Mammary microvascular endothelial cell (primary cell): ENCODE measurements at places on chromosomes 3 and 15. TPM values are rescaled to one million over a fixed set of nuclear protein-coding genes. Genes with fewer than 3 reads are reported as not detected.

FAM98B gene
- total RNA-seq = 7.7 and 10.4 TPM in 2 replicates

CAND2 gene
- 2.2 and 2.4 TPM in 2 replicates for total RNA-seq

RTP4 gene
- 5.5 and 8.3 TPM in 2 replicates for total RNA-seq

ENTPD3 gene
- not detected in 2 replicates for total RNA-seq

MST1 gene
- 1.1 and 1.3 TPM in 2 replicates for total RNA-seq

BRK1 gene
- 134 and 144 TPM in 2 replicates for total RNA-seq

HCN4 gene
- total RNA-seq = not detected in 2 replicates

ZNF501 gene
- total RNA-seq = 3.0 and 3.7 TPM in 2 replicates

GALK2 gene
- total RNA-seq = 35.5 and 45.9 TPM in 2 replicates

GOLGA6D gene
- not detected in 2 replicates for total RNA-seq

MAP3K13 gene
- 17.9 and 19.6 TPM in 2 replicates for total RNA-seq

CFAP20DC gene
- 2.4 and 3.3 TPM in 2 replicates for total RNA-seq

C3orf62 gene
- 0.80 and 6.3 TPM in 2 replicates for total RNA-seq

CCR3 gene
- not detected in 2 replicates for total RNA-seq

ARHGAP11A gene
- total RNA-seq = 21.2 and 21.6 TPM in 2 replicates

GXYLT2 gene
- total RNA-seq = 0.07 and 0.64 TPM in 2 replicates

ZNF35 gene
- total RNA-seq = 11.9 and 12.9 TPM in 2 replicates

GOLGA8O gene
- total RNA-seq = not detected in 2 replicates

WDR5B gene
- total RNA-seq = 2.4 and 2.6 TPM in 2 replicates

MYEF2 gene
- total RNA-seq = 17.7 and 25.2 TPM in 2 replicates

ZNF385D gene
- total RNA-seq = 2.2 and 4.5 TPM in 2 replicates

ADAMTS17 gene
- total RNA-seq = 0.10 TPM in 1 of 2 replicates, not detected in the other

DCUN1D1 gene
- 14.3 and 16.0 TPM in 2 replicates for total RNA-seq

BHLHE40 gene
- 42.8 and 47.2 TPM in 2 replicates for total RNA-seq
